ENCODE measurements at places on chromosomes 6 and 20.

GRCh38 chr20:21510414-21511384, 3.2 kb downstream of the NKX2-2 start:
- DNase-seq: no peak

GRCh38 chr20:42366626-42367025, 748.4 kb upstream of the CHD6 start:
- DNase-seq: no peak

DNA sequence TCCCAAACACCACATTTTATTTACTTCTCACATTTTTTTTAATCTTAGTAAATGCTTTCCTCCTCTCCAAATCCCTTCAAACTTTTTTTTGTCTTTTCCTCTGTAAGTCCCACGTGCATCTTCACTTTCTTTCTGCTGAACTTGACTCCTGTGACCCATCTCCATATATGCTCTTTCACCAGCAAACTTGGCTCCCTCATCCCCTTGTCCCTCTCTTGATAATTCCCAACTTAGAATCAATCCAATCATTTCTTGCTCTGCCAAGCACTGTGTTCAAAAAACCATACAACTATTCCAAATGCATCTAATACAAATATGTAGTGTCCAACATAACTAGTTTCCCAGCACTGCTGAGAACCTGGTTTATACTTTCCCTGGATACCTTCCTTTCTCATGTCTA, 519.4 kb downstream of the HDGFL1 start:
- no peak for DNase-seq

- DNase-seq: no peak
Measured at GRCh38 chr6:3793545-3793944, 42.0 kb upstream of the PXDC1 start.

DNA sequence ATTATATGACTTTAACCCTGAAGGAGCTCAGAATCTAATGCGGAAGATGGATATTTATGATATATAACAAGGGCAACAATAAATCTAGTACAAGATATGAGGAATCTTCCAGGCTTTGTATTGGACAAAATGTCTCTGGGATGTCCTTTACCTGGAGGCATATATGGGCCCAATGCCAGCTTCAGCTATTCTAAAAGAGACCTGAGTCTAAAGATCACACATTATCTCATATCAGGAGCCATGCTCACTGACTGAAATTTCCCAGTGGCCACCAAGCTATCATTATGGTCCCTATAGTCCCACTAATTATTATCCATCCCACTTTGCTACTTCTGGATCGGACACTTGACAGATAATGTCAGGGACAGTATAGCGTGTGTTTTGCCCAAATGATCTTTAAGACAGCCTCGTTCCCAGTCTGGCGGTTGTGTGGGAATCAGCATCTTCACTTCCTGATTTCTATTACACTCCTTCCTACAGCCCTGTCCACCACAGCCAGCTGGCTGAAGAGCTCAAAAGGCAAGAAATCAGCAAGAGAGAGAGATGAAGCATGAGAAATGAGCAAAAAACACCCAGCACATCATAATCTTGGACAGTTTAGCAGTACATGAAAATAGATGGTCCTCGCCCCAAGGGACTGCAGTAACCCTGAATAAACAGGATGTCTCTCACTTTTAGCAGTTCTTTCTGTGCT, 34.9 kb downstream of the KLHL31 start:
- DNase-seq: no peak

DNA sequence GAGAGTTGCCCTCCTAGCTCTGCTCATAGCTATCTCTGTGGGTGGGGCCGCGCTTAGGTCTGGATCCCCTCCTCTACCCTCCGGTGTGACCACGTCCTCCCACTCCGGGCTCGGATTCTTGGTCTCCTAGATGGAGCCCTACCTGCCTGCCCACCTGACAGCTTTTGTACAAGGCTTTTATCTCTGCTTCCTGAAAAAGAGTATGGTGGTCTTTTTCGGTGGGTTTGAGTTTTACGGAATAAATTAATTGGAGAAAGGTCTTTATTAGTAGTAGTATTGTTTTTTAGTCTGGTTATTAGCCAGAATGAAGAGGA, 773 bp downstream of the SMAP1 start:
- DNase-seq: no peak

DNA sequence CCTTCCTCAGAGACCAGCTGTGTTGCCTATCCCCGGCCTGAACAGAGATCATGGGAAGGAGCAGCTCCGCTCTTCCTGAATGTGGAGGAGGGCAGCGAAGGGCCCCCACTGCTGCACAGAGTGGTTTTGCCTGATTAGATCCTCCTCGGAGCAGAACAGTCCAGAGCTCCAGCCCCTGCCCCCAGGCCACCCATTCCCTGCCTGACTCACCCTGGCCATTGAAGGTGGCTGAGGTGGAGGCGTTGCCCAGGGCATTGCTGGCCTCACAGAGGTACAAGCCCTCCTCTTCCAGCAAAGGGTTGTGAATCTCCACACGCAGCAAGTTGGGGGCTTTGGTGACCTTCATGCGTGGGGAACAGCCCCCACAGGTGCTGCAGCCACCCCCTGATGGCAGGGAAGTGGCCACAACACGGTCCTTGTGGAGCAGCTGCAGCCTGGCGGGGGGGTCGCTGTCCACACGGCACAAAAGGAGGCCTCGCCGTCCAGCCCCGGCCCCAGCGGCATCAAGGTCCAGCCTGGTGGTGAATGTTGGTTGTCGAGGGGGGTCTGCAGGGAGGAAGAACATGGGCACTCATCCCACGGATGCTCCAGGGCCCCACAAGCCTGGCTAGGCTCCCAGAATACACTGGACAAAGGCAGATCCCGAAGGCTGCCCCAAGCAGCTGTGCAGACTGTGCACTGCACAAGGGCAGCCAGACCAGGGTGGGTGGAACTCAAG, 14.7 kb downstream of the SIGLEC1 start:
- no peak for DNase-seq

DNA sequence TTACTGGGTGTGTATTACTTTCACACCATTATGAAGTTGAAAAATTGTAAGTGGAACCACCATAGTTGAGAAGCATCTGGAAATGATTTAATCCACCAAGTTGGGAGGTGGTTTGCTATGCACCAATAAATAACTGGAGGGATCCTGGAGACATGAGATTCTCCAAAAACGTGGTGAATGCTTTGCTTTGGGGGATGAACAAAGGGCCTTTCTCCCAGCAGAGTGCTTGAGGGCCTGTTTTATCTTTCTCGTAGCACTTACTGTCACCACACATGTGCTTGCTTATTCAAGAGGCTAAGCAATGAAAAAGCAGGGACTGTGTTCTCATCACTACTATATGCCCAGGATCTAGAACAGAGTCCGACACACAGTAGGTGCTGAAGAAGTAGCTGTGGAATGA, 371.1 kb downstream of the DHX35 start:
- no peak for DNase-seq

DNA sequence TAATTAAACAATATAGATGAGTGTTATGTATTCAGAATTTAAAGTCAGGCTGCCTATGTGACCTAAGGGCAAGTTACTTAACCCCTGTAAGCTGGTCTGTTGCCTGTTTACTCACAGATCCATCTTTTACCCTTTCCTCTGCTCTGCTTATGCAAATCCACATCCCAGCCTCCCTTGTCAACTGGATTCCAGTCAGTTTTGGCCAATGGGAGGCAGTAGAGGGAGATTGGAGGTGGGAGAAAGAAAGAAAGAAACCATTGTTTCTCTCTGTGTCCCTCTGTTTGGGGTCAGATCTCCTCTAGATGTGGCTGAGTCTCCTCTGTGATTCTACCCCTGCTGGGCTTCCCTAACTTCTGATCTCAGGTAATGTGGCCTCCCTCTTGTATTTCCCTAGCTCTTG, 266.8 kb upstream of the PLN start:
- no peak for DNase-seq

GRCh38 chr6:169800116-169800667, 48.8 kb downstream of the ERMARD start:
- DNase-seq: no peak

DNA sequence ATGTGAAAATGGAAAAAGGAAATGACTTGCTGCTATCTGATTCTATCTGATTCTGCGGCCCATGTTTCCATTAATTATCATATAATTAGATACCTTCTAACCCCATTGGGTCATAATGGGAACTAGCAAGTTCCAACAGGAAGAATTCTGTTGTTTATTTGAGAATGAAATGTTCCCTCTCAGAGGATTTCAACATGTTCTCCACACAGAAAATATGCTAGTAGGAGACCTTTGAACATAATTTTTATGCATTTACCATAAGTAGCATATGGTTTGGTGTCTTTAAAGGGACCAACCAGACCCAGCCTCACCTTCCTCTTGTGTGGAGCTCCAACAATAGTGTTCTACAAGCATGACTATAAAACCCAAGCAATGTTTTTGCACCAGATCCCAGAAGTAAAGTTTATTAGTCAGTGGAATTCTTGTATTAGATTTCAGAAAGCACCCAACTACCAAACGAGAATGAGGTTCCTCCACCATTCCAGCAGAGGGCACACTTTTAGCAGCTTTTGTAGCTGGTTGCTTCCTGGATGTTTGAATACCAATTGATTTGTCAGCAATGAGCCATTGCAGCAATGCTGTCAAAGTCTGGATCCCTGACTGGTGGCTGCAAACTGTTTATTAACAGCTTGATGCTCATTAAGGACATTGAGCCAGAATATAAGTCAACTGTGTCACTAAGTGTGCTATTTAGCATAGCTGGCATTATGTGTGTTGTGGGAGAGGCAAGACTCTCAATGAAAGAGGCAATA, 143.6 kb upstream of the GJE1 start:
- no peak for DNase-seq

DNA sequence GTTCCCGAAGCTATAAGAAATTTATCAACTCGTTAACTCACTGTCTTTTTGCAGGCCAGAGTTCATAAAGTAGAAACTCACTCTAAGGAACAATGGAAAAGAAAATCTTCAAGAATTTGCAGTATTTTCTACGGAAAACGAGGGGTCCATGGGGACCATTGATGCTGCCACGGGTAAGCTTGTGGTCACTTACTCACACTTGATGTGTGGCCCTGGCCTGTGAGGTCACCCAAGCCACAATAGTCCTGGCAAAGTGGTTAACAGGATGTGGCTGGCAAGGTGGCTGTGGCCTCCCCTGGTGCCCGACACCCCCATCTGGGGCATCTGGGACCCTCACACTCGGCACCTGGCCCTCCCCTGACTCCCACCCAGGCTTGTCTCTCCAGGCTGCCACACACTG, 123.4 kb downstream of the C6orf118 start:
- DNase-seq: no peak

DNA sequence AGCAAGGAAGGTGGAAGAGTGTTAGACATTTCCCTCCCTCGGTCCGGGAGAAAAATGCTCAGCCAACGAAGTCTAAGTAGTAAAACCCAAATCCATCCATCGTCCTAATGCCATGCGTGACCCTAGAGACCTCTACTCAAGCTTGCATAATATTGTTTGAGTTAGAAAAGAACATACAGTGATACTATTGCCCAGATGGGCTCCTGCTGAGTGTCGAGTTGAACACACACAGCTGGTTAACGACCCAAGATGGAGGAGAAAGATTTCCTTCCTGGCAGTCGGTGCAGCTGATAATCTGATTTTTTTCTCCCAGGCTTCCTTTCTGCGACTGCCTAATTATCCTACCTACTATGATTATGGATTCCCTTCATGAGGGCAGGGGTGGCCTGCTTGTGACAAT, 164.4 kb upstream of the KCNG1 start:
- no peak for DNase-seq

- no peak for DNase-seq
Measured at GRCh38 chr20:6590891-6591637, 176.4 kb upstream of the BMP2 start.

- no peak for DNase-seq
Measured at GRCh38 chr6:129744201-129744879, 34.4 kb upstream of the ARHGAP18 start.

Measured in left cardiac atrium (tissue), 4 donors.